ENCODE measurements at places on chromosomes 2 and 18. TPM values are rescaled to one million over a fixed set of nuclear protein-coding genes. Genes with fewer than 3 reads are reported as not detected.

The LOXHD1 gene
- total RNA-seq = 0.14 TPM

The NPHP1 gene
- 4.4 TPM for total RNA-seq

The COL4A4 gene
- total RNA-seq = 3.4 TPM

The OTX1 gene
- total RNA-seq = not detected

The ACTG2 gene
- 0.27 TPM for total RNA-seq

The OTOS gene
- not detected for total RNA-seq

The AGXT gene
- total RNA-seq = 0.25 TPM

The C2orf80 gene
- total RNA-seq = not detected

The CPLX4 gene
- not detected for total RNA-seq

The DUSP28 gene
- total RNA-seq = 4.2 TPM

DNA sequence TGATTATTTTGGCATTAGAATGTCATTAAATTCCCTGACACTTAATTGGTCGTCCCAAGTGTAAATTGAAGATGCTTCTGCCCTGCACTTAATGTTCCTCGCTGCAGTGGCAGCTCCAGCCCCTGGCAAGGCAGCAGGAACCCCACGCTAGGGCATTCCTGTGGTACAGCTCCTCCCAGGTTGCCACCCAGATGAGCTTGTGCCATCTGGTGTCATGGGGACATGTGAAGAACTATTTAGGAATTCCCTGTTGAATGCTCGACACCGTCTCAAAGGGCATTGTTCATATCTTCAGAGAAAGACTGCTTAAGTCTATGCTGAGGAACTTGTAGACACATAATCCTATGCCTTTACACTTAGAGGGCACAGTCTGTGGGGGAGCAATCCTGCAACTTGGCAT lies 38.9 kb downstream of the BCL2L11 start:
- DNase-seq = no peak

DNA sequence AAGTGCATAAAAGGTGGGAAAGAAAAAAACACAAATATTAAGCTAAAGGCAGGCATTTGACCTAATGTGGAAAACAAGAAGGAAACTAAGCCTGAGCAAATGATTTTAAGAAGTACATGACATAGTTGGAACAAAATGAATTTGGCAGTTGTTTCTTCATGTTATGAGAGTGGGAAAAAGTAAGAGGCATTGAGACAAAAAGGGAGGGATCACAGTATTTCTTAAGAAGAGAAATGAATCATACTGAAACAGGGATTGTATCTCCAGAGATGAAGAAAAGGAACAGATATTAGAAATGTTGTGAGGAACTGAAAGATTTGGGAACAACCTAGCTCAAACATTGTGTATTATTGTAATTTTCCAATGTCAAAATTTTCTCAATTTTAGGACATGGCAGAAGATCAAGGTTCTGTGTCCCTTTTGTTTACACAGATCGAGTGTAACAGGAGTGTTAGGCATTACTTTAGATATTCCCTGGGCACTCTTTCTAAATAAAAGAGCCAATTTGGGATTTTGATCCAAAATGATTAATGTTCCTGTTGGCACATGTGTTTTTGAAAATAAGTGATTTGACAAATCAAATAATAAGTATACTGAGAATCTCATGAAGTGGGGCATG lies 98.6 kb downstream of the CALCRL start:
- DNase-seq = no peak

- no peak for DNase-seq
These were observed 30.2 kb upstream of the CETN1 start for GRCh38 chr18:549967-550366.

- no peak for DNase-seq
These were observed 78.2 kb upstream of the GCFC2 start for GRCh38 chr2:75788902-75789301.
